ENCODE measurements at places on chromosomes 12 and 14. TPM values are rescaled to one million over a fixed set of nuclear protein-coding genes. Genes with fewer than 3 reads are reported as not detected.
A peak's percentile ranks its signal among the peaks of the same experiment; 100 is the strongest.

- DNase-seq: no peak
Measured at GRCh38 chr14:106579084-106579483, 1052.7 kb downstream of the TMEM121 start.

DNA sequence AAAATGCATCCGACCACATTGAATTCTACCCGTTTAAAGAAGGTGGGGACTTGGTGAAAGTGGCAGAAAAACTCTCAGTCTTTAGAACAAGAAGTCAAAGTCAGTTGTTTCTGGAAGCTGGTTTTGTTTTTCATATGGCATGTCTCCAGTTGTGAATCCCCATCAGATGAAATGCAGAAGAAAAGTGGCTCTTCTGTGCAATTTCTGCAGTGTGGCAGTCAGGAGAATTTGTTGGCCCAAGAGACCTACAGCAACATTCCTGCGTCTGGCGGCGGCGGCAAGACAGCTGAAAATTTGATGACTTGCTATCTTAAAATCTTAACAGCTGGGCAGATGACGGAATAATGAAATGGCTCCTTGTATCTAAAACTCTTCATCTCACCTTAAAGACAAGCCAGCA lies 201.5 kb downstream of the FOXN3 start:
- no peak for DNase-seq

- no peak for DNase-seq
Measured at GRCh38 chr14:68834816-68835215, 41.9 kb upstream of the ZFP36L1 start.

- DNase-seq: no peak
Measured at GRCh38 chr12:120620624-120621023, 19.8 kb upstream of the CABP1 start.

DNA sequence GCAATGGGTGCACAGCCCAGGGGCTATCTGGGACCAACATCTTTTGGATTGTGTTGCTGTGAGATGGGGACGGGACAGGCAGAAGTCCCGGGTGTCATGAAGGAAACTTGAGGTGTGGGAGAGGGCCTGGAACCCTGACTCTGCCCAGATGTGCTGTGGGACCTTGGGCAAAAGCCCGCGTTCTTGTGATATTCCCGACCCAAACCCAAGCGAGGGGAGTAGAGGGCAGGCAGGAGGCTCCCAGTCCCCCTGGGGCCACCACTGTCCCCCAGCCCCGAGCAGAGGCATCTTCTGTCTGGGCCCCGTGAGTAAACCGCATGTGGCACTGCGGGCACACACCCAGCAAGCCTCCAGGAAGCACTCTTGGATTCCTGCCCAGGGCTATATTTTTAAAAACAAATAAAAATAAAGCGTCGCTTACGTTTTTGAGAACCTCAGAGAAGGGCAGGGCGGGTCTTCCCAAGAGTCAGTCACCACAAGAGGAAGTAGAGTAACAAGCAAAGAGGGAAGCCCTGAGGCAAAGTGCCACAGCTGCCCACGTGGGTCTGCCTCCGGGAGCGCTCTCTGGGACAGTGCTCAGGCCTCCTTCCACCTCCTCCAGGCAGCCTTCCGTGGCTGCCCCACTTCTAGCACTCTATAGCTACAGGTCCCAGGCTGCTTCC lies 39.5 kb downstream of the BEGAIN start:
- DNase-seq: peak; percentile 10

DNA sequence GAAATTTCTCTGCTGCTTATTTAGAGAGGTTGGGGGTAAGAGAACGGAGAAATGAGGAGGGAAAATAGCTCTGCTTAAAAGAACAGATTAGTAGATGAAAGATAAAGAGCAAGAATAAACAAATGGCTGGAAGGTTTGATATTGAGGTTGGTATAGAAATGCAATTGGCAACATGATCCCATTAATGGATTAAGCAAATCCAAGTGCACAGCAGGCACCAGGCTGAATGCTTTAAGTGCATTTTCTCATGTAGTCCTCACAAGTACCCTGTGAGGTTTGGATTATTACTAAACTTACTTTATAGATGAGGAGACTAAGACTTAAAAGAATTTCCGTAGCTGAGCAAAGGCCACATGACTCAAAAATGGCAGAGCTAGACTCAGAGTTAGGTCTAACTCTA lies 76.9 kb upstream of the ATF1 start:
- DNase-seq: no peak

DNA sequence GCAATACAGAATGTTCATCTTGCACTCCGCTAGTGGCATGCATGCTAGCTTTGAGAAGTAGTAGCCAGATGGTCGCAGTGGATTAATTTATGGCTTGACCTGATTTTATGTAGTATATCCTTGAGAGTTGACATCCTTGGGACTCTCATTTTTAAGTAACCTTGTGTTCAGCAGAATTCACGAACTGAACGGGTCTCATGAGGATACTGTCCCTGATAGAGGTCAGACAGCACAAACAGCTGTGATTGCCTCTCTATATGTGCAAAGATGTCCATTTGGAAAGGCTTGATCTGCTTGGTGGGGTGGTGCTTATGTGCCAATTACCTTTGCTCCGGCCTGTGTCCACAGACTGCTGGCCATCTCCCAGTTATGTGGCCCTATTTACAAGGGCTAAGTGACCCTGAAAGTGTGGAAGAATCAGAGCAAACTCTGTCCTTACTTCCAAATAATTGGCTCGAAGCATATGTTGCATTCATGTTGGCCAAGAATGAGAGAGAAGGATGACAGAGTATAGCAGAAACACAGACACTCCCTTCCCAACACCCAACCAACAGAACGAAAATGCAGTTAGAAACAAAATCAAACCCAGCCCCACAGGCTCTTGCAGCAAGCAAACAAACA lies 167.1 kb downstream of the CRADD start:
- DNase-seq: no peak

GRCh38 chr12:14275886-14276285 lies 89.6 kb upstream of the ATF7IP start:
- no peak for DNase-seq

GRCh38 chr12:112980491-112981158 lies 2.3 kb downstream of the OAS2 start:
- no peak for DNase-seq

DNA sequence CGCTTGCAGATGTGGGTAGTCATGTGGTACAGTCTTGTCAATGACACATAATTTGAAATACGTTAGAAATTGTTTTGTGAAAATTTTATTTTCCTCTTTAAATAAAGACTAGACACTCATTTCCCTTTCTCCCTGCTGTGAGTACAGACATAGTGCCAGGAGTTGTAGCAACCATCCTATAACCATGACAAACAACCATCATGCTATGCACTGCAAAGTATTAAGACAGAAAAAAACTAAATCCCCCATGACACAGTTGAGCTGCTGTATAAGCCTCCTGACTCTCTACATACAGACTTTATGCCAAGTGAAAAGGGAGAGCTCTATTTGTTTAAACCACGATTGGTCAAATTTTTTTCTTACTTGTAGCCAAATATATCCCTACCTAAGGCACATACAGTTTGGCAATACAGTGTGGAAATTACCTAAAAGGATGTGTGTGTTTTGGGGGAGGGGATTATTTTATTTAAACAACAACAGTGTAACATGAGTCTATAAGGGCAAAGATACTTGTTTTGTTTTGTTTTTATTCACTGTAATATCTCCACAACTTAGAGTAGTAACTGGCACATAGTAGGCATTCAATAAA lies 45.0 kb upstream of the KRR1 start:
- DNase-seq: no peak

- DNase-seq: no peak
Measured at GRCh38 chr12:52313926-52314325, 7.3 kb downstream of the KRT83 start.

DNA sequence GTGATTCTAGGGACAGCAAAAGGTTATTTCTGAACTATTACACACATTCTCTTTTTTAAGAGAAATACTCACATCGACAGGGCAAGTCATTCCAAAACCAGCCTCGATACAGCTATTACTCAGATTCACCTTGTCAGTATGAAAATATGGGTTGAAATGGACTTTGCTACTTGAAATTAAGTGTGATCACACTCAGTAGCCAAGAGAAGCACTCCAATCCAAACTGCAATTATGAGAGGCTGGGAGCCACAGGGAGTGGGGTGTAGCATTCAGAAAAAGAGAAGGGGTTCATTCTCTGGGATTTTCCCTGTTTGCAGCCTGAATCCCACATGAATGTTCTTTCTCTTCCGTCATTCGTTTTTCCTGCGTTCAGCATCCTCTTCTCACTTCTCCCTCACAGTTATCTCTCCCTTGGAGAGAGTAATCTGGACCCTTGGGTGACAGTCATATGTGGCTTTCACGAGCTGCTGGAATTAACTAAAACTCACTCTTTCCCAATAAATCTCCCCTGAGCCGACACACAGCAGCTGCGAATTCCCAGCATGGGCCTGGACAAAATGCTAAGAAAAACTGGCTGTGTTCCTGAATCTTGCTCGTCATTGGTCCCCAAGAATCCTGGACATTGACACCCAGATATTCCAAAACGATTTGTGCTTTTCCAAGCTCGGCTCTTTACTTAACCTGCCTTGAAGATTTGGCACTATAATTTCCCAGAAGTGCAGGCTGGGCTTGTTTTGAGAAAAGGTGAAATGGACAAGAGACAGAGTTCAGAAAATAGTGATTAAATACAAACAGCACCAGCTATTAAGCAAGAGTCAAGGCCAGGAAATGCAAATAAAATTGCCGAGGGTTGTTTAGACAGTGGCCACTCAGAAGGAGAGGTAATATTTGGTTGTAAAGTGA lies 199.5 kb upstream of the PLEKHG7 start:
- peak; percentile 7 for DNase-seq

DNA sequence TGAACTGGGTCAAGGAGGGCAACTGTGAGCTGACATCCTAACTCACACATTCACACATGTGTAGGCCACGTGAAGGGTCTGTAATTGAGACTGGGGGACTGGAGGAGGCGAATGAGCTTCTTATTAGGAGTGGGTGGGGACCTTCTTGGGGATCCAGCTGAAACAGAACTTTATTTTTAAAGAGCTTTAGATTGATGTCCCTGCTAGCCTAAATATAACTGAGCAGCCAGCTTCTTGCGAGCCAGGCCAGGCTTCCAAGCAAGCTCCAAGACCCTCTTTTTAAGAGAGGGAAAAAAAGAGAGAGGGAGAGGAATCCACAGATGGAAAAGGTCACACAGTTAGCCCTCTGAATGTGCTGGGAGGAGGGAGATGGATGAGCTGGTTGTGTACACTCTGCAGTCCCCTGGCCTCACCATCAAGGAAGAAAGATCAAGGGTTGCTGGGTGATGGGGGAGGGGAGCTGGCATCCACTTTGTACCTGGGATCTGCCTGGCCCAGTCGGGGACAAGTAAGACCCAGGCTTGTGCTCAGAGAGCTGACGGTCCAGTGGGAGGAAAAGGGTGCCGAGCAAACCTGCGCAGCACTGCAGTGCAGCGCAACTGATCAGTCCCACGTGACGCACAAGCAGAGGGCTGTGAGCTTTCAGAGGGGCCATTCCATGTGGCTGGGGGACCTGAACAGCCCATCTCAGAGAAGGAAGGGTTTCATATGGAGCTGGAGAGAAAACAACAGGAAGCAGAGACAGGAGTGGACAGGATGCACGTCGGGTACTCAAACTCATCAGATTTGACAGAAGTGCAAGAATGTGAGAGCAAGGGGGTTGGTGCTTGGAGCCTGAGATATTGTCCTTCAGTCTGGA lies 154.5 kb downstream of the ZFP36L1 start:
- no peak for DNase-seq

DNA sequence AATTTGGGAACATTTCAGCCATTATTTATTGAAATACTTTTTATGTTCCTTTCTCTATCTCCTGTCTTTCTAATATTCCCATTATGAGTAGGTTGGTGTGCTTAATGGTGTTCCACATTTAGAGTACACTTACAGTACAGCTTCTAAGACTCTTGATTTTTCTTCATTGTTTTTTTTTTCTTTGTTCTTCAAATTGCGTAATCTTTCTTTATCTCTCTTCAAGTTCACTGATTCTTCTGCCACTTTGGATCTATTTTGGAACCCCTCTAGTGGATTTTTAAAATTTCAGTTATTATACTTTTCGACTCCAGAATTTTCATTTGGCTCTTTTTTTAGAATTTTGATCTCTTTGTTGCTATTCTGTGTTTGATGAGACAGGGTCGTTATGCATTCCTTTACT lies 157.7 kb downstream of the ADGRD1 start:
- DNase-seq: no peak

DNA sequence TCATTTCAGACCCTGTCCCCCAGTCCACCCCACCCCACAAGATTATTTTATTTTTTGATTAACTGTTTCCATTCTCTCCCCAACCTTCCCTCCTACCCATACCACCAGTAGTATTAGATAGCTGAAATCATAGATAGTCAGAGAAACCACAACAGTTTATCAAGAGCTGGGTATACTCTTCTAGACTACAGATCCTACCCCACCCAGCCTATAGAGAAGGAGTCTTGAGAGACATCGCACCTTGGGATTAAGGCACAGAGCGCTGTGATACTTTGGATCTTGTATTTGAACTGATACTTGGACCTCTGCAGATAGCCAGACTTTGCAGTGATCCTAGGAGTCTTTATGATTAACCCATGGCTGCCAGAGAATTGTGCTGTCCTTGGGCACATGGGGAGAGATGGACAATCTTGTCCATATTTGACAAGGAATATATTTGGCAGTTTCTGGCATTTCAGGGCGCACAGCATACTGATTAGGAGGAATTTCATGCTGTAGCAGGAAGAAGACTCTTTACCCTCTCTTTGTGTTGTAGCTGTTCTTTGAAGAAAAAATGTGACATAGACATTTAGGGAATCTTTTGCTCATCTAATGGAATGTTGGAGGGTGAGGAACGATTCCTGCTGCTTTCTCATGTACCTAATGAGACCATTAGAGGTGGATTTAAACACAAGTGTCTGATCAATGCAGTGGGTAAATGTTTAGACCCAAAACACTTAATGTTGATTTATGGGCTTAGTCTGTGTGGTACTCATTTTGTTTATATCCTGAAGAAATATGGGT lies 982 bp downstream of the RBMS2 start:
- no peak for DNase-seq

GRCh38 chr12:107511292-107511691 lies 174.3 kb upstream of the PWP1 start:
- no peak for DNase-seq

GRCh38 chr12:81958406-81958805 lies 199.3 kb upstream of the PPFIA2 start:
- DNase-seq: no peak

GRCh38 chr12:65561798-65562382 lies 262.4 kb upstream of the HMGA2 start:
- no peak for DNase-seq

Gene LALBA
- not detected for total RNA-seq

Gene ABHD12B
- not detected for total RNA-seq

Gene PMCH
- total RNA-seq: not detected

Gene CARMIL3
- total RNA-seq: 0.83 TPM

Gene NELL2
- 43.6 TPM for total RNA-seq

Gene CLSTN3
- 74.1 TPM for total RNA-seq

Gene PRH2
- not detected for total RNA-seq

Gene KRT75
- not detected for total RNA-seq

Gene NR4A1
- 2.1 TPM for total RNA-seq

Gene TAS2R9
- not detected for total RNA-seq

Gene RBP5
- total RNA-seq: not detected

Gene FSCB
- total RNA-seq: not detected

Gene TMEM30B
- total RNA-seq: 0.30 TPM

Gene RFX4
- not detected for total RNA-seq

Gene NEUROD4
- total RNA-seq: not detected

Gene CIDEB
- 28.7 TPM for total RNA-seq

Data from activated CD4-positive, alpha-beta T cell treated with anti-CD3 and anti-CD28 coated beads, Interleukin-2, amount 10 ng/mL, durations not matched to agents 7 days and 5 days (primary cell).